ENCODE measurements at places on chromosomes 5 and 9.

DNA sequence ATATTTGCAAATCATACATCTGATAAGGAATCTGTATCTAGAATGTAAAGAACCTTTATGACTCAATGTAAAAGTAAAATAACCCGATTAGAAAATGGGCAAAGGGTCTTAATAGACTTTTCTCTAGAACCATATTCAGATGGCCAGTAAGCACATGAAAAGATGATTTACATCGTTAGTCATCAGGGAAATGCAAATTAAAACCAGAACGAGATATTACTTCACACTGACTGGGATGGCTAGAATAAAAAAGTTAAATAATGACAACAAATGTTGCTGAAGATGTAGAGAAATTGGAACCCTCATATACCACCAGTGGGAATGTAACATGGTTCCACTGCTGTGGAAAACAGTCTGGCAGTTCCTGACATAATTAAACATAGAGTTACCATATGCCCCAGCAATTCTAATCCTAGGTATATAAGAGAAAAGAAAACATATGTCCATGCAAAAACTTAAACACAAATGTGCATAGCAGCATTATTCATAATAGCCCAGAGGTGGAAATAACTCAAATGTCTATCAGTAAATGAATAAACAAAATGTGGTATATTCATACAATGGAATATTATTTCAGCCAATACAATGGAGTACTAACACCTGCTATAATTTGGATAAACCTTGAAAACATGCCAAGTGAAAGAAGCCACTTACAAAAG, 100.4 kb upstream of the MAMDC2 start:
- no peak for DNase-seq

DNA sequence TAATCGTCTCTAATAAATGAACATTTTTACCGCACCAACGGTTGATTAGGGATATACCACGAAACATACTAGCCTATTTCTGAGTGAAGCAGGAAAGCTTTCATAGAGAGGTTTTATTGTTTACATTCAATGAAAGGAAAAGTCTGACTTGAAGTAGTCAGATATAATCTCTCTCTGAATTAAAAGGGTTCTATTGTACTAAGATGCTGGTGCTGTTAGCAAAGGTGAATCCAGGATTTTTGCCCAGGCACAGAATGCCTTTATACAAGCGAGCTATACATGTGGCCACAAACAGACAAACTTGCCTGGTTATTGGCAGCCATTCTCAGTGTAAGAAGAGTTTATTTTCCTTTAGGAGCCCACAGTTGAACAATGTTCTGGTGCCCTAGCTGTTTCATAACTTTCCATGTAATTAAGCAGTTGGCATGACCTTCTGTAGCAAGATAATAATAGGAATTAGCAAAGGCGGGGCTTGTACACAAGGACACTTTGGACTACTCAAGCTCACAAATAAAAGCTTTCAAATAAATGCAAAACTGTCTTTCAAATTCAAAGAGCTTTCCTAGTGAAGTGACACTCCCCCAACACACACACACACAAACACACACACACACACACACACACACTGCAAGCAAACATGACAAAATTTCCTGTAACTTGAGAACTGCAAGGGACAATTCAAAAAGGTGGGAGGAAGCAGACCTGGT, 198.7 kb upstream of the MAP3K1 start:
- peak; percentile 82 for DNase-seq

GRCh38 chr5:157690690-157691433, 19.5 kb downstream of the C5orf52 start:
- DNase-seq = no peak

DNA sequence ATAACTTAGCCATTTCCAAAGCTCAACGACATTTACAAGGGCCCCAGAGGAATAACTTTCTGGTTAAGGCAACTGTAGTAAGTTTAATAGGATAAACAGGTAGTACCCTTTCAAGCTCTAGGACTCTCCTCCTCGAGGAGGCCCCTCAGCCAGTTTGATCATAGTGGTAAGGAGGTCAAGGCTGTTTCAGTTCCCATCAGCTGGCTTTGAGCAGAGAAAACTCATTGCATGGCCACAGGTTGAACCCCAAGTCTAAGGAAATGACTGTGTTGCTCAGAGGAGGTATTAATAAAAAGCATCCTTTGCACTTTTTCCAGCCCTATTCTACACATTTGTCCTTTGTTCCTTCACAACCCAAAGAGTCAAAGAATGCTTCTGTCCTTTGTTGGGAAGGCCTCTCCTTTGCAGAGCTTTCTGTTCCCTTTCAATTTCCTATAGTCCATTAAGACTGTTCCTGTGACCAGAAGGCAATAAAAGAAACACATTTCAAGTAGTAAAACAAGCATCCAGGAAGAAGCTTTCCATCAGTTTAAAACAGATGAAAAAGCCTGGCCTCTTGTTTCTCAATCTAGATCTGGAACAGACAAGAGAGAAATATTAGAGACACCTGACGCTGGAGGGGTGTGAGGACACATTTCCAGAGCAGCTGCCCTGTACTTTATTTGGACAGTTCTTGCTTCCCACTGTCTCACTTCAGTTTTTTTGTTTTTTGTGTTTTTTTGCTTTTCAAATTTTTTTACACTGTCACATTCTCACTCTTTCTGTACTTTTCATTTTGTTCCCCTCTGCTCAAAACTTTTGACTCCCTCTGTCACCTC, 54.1 kb downstream of the PRRC1 start:
- no peak for DNase-seq

DNA sequence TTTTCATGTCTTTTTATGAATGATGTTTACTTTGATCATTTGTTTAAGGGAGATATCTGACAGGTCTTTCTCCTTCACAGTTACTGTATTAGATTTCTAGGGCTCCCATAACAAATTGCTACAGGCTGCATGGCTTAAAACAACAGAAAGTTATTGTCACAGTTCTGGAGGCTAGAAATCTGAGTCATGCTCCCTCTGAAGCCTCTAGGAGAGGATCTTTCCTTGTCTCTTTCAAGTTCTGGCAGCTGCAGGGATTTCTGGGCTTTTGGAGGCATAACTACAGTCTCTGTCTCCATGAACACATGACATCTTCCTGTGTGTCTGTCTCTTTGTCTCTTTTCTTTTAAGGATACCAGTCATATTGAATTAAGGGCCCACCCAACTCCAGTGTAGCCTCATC, 557.3 kb upstream of the SEMA6A start:
- no peak for DNase-seq

DNA sequence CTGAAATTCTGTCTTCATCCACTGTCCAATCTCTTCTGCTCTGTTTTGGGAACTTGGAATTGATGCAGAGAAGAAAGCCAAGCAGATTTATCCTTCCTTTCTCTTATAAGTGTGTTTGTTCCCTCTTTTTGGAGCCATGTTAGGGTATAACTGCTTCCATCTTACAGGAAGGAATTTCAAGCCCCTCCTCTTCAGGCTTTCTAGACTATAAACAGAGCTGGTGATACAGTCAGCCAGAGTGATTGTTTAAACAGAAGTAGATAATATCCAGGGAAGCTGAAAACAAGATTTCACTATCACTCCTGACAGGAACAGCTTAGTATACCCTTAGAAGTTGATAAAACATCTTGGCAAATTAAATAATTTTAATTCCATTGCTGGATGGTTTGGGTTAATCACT, 102.1 kb upstream of the DMRT1 start:
- no peak for DNase-seq

GRCh38 chr9:77829420-77829819, 181.3 kb upstream of the GNA14 start:
- DNase-seq = no peak

- peak; percentile 20 for DNase-seq
Observed at GRCh38 chr5:78509884-78510769, 138.4 kb downstream of the LHFPL2 start.

- DNase-seq = no peak
Observed at GRCh38 chr9:123419091-123419490, 63.1 kb downstream of the CRB2 start.

DNA sequence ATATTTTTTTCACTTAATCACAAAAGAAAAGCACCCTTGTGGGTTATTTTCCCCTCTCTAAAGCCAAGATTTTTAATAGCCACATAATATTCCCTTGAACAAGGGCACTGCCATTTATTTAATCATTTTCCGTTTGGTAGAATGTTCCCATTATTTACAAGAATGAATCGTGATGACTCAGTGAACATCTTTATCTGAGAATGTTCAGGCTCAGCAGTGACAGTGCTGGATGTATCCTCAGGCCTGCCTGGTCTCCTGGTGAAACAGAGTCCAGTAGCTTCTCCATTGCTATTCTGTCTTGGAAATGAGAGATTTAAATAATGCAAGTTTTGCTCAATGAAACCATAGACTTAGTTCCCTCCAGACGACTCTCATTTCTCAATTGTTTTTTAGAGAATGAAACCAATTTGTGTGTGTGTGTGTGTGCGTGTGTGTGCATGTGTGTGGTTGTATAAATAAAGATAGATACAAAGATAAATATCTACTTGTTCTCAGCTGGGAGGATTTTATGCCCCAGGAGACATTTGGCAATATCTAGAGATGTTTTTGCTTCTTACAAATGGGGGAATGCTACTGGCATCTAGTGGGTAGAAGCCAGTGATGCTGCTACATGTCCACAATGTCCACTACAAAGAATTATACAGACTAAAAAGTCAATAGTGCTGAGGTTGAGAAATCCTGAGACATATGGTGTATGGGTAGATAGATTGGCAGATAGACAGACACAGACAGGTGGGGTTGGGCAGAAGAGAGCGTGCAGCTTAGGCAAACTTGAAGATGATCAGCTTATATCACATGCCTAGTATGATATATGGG, 55.0 kb downstream of the PAPPA start:
- no peak for DNase-seq

DNA sequence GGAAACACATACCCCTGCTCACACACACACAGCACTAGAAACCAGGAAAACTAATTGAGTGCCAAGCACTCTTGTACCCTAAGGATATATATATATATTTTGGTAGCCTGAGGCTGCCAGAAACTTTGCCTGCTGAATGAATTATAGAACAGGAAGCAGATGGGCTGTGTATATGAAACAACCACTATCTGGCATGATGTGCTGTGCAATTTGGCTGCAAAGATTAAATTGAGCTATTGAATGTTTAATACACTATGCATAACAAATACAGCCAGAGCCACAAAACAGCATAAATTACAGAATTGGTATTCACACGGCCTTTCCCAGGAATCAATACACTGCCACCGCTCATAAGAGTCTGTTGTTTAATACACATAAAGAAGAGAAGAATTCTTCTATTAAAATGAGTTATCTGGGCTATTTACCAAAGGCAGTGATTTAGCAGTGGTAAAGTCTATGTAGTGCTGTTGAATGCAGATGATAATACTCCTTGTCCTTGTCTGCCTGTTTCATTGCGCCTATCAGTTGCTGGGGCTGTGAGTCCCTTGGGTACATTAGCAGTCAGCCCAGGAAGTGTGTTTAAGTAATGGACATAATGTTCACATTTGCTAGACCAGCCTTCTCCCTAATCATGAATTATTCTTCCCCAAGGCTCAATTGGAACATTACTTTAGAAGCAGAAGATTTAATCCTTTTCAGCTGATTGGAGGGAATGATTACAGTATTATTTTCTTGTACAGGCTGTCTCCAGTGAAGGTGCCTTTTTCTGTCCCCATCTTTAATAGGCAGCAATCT, 294.3 kb downstream of the TLE1 start:
- DNase-seq = no peak

DNA sequence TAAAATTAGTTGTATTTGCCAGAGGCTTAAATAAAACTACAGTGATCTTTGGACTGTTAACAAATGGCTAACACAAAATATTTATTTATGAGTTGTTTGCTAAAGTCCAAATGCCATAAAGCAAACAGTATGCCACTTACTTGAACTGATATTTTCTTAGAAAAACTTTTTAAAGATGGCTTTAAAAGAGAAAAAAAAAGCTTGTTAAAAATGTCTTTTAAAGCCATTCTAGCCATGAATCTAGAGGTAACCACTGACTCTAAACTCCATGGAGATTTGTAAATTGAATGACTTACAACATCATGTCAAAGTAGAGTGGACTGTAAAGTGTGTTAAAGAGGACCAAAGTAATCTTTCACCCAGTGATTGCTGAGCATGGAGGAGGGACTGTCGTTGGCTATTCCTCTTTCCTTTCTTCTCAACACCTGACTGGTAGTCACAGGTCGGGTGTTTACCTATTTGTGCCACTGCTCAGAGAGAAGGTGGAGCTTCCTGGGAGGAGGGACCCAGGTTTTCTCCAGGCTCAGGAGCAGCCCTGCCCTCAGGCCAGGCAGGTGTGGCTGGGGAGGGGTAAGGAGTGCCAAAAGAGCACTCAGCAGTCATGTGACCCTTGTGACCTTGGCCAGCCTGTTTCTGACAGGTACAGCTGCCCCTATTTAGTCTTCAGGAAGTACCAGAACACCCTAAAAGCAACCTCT, 69.1 kb upstream of the TJP2 start:
- DNase-seq = peak; percentile 60

DNA sequence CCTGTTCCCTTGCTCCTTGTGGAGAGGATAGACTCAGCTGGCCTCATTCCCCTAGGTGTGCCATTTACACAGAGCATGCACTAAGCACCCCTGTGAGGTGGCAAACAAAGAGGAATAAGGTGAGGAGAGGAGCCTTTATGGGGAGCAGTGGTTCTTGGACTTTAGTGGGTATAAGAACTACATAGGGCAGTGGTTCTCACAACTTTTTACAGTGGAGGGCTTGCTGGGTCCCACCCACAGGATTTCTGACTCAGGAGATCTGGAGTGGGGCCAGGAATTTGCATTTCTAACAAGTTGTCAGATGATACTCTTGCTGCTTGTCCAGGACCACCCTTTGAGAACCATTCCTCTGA, 42.0 kb downstream of the CSF1R start:
- no peak for DNase-seq
